ENCODE measurements at places on chromosomes 2 and 18.
A peak's percentile ranks its signal among the peaks of the same experiment; 100 is the strongest.

DNA sequence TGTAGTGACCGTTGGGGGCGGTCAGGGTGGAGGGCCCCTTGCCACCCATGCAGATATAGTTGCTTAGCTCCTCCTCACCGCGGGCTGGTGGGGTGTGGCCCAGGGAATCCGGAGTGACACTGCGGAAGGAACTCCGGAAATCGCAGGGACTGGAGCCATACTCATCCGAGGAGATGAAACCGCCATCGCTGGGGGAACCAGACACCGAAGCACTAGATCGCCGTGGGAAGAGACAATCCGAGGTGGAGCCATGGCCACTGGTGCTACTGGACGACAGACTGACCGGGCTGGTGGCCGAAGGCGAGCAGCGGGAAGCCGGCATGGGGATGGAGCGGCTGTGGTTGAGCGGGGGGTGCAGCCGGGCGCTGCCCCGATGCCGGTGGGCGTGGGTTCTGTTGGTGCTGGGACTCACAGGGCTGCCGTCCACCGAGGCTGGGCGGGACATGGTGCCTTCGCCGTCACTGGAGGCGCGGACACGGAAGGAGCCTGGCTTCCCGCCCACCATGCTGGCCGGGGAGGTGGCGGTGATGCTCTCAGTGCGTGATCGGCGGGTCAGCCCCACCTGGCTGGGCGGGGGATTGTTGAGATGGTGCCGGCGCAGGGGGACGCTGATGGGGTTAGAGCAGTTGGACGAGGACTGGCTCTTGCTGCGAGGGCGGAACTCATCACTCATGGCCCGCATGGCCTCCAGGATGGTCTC is 2.2 kb downstream of the IRS1 start:
- no peak for DNase-seq

DNA sequence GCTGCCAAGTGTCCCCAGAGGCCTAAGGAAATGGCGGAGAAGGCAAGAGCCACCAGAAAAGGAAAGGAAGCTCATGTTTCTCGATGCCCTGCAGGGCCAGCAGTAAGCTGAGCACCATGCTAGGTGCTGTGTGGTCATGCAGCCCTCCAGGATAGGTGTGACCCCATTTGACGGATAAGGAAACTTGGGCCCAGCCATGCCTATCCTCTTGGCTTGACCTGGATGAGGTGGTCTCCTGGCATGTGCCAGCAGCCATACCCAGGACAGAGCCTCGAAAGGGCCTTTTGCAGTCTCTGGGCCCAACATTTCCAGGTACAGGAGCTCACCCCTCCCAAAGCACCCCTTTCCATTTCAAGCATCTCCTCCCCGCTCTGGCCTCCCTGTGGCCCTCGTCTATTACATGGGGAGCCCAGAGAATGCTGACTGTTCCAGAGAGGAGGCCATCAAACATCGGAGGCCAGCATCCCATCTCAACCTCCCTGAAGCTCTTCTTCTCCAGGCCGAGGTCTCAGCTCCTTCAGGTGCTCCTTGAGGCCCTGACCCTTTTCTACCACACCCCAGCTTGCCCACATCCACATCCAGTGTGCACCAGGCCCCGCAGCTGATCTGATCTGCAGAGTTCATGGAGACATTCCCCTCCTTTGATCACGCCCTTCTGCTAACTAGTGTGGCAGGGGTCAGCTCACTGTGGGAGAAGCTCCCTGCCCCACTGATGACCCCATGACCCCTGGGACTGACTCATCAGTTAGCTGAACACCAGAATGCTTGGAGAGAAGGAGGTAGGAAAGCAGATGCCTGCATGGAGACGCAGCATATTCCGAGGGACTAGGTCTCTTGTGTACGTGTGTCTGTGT is 208.4 kb downstream of the TNS1 start:
- DNase-seq = no peak

- DNase-seq = no peak
Observed at GRCh38 chr18:45059695-45060094, 379.0 kb downstream of the SETBP1 start.

- no peak for DNase-seq
Observed at GRCh38 chr2:7502336-7502735, 585.1 kb downstream of the RNF144A start.

- DNase-seq = no peak
Observed at GRCh38 chr2:27965841-27966240, 75.3 kb downstream of the BABAM2 start.

GRCh38 chr2:113324684-113325160 is 46.0 kb upstream of the PAX8 start:
- peak; percentile 35 for DNase-seq

DNA sequence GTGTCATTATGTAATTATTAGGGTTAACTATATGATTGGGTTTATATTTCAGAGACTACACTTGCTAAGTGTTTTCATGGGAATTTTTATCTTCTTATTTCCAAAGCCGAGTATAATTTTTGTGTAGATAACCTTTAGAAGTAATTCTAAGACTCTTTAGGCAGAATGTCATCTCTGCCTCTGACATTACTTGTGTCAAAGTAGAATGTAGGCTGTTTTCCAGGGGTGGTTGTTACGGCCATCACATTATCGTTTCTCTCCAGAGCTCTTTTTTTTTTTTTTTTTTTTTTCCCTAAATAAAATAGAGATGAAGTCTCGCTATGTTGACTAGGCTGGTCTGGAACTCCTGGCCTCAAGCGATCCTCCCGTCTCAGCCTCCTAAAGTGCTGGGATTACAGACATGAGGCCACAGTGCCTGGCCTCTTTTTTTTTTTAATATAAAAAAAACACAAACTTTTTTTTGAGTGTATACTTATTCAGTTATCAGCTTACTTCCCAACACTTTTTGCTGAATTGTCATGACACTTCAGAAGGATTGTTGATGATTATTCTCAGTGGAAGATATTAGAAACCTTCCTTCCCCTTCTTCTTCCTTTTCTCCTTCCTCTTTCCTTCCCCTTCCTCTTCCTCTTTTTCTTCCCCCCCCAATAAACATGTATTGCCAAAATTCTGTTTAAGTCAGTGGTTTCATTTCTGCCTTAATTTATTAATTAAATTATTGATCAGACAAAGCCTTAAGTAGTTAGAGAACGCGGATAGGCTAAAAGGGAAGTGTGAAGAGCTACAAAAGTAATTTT is 2.3 kb downstream of the PIKFYVE start:
- DNase-seq = no peak

DNA sequence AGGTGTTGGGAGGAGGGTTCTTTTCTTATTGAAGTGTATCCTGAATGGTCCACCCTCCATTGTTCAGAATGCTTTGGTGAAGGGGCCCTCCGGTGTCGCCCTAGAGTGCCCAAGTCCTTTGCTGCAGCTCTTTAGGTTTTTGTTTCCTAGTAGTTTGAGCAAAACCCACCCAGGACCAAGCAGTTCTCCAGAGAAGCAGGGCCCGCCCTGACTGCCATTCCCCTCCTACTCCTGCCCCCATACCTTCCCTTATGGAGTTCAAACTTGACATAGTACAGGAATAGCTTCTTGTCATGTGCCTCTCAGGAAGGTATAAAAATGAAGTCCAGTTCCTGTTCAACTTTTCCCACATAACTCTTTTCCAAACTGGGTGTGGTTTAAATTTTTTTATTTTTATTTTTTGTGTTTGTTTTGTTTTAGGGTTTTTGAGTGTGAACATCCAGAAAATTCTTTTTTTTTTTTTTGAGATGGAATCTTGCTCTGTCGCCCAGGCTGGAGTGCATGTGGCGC is 5.6 kb downstream of the MERTK start:
- no peak for DNase-seq

DNA sequence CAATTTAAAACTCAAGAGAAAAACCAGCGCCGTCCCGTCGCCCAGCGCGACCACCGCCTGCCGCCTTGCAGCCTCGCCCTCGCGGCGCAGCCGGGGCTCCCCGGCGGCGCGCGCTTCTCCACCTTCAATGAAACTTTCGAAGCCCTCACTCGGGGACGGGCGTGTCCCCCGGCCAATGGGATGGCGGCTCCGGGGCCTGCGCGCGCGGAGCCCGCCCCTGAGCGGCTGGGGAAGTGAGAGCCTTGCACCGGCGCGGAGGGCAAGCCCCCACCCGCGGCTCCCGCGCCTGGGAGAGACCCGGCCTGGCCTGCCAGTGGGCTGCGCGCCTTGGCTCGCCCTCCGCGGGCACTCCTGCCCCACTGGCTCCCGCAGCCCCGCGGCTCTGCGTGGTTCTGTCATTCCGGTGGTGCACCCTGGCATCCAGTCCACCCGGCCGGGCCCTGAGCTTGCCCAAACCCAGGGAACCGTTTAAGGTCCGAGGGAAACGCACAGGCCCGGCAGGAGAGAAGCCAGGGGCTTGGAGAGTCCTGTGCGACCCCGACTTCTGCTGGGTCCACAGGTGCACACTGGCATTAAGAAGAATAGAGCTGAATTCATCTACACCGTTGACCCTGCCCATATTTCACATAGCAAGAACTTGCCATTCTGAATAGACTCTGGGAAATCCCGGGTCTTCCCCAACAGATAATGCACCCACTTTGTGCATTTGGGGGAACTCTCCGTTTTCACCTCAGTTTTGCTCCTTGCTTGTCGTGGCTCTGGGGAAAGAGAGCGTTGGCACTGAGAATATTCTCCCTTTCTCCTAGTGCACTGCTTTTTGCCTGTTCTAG is at the start of gene PIEZO2:
Gene PIEZO2 (minus strand): TSS at position 129 of the 830 bp plus-strand sequence. CDS start 981 bp downstream, outside the sequence.
- DNase-seq = no peak

DNA sequence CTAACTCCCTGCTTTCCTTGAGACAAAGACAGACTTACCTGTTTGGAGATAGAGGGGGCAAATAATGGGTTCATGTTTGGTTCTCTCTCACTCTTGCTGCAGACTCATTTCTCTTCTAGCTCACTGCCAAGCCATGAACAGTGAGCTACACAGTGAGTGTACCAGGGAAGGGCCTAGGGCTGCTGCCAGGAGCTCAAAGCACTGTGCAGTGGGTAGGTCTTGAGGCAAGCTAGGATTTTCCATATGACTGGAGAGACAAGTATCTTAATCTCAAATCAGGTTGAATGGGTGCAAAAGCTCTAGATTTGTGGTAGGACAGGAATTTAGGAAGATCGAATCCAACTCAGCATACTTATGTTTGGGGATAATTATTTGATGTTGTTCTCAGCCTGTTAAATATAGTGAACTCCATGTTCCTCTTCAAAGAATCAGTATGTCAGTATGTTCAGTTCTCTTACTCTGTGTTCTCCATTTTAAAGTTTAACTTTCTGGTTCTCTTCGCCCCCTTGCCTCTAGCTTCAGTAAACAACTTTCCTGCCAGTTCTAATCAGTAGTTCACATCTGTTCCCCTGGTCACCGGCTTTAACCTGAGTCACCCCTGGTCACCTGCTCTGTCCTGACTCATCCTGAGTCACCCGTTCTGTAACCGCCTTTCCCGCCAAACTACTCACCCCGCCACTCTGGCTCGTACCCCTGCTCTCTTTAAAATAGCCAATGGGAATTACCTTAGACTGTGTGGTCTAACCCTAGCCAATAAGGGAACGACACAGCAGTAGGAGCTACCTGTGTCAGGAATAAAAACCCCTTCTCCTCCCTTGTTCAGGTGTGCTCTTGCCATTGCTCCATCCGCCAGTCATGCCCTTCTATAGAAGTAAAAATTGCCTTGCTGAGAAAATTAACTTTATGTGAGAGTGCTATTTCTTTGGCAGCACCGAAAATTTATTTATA is 21.9 kb downstream of the SLC25A52 start:
- DNase-seq = no peak

DNA sequence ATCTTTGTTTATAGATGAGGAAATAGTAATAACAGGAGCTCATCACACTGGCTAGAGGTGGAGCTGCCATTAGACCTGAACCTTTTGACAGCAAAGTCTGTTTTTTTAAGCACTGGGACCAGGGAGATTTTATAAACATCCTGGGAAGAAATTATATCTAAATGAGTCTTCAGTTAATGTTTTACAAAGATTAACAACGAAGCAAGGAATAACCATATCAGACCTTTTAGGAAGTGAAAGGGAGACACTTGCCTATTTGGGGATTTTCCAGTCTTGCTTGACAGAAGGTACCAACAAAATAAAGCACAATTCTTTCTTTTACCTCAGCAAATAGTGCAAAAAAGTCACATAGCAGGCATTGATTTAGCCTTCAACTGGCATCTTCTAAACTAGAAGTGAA is 777.0 kb downstream of the CPS1 start:
- no peak for DNase-seq

DNA sequence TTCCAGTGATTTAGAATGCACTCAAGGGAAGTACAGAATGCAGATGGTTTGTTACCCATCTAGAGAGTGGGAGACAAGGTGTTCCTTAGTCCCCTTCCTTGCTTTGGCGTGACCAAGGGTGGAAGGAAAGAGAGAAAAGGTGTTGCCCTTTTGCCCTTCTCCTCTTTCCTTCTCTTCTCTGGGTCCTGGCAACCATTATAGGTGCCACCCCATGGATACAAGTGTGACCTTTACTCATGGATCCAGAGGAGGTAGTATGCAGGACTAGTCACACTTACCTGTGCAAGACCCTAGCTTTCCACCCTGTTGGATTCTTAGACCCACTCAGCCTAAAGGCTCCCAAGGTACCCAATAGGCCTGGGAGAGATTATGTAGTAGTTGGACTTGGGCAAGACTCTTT is 11.6 kb upstream of the RBFA start:
- DNase-seq = no peak
